ENCODE measurements at places on chromosomes 5 and 9.

DNA sequence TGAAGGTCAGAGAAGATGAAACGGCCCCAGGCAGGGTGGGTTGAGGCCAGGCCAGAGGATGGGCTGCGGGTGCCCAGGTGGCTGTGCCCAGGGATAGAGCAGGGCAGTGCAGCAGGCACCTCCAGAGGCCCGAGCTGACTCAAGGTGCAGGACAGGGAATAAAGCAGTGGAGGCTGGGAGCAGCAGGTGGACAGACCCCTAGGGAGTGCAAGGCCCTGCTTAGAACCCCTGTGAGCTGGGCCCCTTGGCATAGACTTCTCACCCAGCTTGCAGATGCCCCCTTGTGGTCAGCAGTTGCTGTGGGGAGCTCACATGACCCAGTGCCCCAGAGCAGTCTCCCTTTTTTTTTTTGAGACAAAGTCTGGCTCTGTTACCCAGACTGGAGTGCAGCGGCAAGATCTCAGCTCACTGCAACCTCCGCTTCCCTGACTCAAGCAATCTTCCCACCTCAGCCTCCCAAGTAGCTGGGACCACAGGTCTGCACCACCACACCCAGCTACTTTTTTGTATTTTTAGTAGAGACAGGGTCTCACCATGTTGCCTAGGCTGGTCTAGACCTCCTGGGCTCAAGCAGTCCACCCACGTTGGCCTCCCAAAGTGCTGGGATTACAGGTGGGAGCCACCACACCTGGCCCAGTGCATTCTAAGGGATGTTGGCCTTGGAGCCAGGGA, 118.8 kb downstream of the WNK2 start:
- DNase-seq = peak; percentile 72

GRCh38 chr5:170464280-170465127, 39.3 kb upstream of the KCNIP1 start:
- DNase-seq = no peak

DNA sequence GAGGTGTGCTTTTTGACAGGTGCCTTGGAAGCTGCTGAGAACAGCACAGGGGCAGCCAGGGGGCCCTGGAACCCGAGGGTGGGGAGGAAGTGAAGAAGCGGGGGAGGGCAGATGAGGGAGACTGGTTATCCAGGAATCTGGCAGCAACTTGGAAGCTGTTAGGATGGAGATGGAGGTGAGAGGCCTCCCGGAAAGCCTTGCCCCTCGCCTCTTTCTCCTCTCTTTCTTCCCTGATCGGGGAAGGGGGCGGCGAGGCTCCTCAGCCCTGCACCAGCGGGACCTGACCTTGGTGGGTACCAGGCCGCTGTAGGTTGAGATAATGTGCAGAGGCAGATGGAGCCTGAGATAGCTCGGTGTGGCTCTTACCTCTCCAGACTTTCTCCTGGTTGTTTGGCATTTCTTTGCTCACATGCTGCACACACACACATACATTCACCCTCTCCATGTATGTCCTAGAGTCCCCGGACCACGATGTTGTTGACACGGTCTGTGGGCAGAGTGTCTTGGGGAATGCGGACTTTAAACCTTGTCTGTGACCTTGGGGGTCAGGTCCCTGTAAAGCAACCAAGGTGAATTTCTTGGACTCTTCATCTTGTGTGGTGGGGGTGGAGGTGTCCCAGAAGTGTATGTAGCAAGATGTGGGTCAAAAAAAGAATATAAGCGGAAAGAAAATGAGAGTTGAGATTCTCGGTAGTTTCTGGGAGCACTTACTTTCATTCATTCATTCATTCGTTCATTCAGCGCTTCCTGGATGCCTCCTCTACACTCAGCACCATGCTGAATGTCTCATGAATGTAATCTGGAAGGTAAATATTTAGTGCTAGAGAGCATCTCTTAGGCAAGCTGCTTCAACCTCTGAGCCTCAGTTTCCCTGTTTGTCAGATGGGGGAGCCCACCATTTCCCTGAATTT, 1.6 kb downstream of the WWC1 start:
- no peak for DNase-seq

GRCh38 chr5:52579391-52579790, 208.3 kb upstream of the ITGA1 start:
- DNase-seq = no peak

GRCh38 chr9:70403618-70404025, 10.8 kb downstream of the KLF9 start:
- DNase-seq = peak; percentile 57

- DNase-seq = peak; percentile 0
Observed at GRCh38 chr5:100890461-100891008, 12.5 kb downstream of the ST8SIA4 start.

DNA sequence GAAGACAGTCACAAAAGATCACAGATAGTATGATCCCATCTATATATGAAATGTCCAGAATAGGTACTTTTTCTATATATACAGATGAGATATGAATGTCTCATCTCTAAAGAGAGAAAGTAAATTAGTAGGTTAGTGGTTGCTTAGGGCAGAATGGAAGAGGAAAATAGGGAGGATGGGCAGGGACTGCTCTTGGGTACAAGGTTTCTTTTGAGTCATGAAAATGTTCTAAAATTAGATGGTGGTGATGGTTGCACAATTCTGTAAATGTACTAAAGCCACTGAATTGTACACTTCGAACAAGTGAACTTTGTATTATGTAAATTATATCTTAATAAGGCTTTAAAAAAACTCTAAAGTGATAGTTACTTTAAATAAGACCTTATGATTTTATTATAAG, 59.6 kb upstream of the GRAMD2B start:
- peak; percentile 38 for DNase-seq

GRCh38 chr5:156120777-156121176, 206.2 kb upstream of the SGCD start:
- peak; percentile 47 for DNase-seq
